Heart left ventricle (tissue), 16 donors: ENCODE measurements at places on chromosomes 7 and 10. TPM values are rescaled to one million over a fixed set of nuclear protein-coding genes. Genes with fewer than 3 reads are reported as not detected.

DNA sequence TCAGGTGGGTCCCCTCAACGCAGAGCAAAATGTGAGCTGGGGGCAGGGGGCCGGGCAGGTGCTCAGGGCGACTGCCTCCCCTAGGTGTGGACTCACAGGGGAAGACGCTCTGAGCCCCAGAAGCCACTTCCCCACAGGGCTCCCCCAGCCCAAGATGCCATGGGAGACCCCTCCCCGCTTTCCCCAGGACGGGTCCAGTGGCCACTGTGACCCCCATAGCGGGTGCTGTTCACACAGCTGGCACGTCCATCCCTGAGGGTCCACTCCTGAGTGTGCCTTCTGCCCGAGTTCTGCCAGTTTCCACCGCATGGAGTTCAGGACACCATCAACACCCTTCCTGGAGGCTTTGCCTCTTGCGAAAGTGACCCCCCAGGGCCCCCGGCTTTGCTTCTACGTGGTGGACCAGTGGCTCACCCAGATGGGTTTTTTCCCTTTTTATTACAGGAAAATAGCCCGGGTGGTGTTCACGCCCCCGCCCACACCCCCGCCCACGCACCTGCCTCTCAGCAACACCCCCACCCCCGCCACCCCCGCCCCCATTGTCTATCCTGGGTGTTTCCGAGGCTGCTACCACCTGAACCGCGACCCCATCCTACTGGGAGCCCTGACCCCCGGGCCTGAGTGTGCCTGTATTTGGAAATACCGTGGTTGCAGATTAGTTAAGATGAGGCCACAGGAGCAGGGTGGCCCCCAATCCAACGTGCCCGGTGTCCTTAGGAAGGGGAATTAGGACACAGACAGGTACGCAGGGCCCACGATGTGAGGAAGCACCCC, 32.0 kb downstream of the ADAP1 start:
- DNase-seq: peak; percentile 5

GRCh38 chr10:30229536-30229935, 119.5 kb downstream of the MTPAP start:
- no peak for DNase-seq

The SLC13A1 gene
- polyA plus RNA-seq: not detected

The FAM25A gene
- polyA plus RNA-seq: not detected

- DNase-seq: no peak
Observed at GRCh38 chr10:16910793-16911164, 93.6 kb upstream of the RSU1 start.

The PLAU gene
- 3.3 TPM for polyA plus RNA-seq

GRCh38 chr10:10533437-10533836, 484.2 kb upstream of the CELF2 start:
- no peak for DNase-seq

GRCh38 chr7:151003572-151003971, 12.8 kb downstream of the NOS3 start:
- DNase-seq: no peak

- DNase-seq: no peak
Observed at GRCh38 chr7:90858546-90858945, 262.4 kb downstream of the CDK14 start.

The PDIA4 gene
- polyA plus RNA-seq: 84.4 TPM

DNA sequence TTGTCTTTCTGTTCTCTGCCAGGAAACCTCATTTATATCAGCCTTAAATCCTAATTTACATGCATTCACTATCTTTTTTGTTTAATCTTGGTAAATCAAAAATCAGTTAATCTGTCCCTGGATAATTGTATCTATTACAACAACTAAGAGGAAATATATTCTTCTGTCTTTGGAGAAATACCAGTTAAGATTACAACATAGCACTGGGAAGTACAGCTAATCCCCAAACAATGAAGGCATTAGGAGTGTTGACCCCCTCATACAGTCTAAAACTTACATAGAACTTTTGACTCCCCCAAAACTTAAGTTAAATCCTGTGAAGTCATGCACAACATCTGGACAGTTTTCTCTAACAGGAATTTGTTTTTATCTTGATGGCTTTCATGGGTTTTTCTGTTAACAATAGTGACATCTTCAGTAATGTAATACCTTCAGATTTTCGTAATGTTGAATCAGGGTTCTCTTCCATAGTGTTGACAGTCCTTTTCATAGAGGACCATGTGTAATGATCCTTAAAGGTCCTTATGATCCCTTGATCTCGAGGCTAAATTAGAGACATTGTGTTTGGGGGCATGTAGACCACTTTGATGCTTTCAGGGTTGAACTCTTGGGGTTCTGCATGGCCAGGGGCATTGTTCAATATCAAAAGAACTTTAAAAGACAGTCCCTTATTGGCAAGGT, 24.1 kb upstream of the ABCC2 start:
- no peak for DNase-seq

GRCh38 chr10:33211106-33211878, 123.2 kb downstream of the NRP1 start:
- peak; percentile 45 for DNase-seq

DNA sequence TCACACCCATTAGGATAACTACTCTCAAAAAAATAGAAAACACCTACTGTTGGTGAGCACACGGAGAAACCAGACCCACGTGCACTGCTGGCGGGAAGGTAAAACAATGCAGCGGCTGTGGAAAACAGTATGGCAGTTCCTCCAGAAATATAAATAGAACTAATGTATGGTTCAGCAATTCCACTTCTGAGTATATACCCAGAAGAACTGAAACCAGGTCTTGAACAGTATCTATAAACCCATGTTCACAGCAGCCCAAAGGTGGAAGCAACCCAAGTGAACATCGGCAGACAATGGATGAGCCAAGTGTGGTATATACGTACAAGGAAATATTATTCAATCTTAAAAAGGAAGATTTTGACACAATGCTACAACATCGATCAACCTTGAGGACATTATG, 164.7 kb downstream of the ZMYND11 start:
- no peak for DNase-seq

The POMZP3 gene
- 12.2 TPM for polyA plus RNA-seq

The PNPLA8 gene
- 12.5 TPM for polyA plus RNA-seq

DNA sequence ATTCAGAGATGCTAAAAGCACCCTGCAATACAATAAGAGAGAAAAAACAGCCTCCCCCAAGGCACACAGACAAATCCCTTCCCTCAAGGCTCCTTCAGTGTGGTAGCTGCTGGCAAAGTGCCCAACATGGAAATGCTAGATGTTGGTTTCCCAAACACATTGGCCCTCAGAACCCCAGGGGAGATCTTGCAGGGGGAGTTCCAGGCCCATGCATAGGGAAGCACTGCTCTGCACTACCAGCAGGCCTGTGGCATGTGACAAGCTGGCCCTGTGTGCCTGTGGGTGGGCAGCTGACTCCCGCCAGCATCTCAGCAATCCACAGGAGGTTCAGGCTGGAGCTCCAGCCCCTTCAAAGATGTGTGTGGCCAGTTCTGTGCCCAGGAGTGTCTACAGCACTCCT, 16.8 kb upstream of the CSGALNACT2 start:
- no peak for DNase-seq

The DNAJB12 gene
- 21.1 TPM for polyA plus RNA-seq

DNA sequence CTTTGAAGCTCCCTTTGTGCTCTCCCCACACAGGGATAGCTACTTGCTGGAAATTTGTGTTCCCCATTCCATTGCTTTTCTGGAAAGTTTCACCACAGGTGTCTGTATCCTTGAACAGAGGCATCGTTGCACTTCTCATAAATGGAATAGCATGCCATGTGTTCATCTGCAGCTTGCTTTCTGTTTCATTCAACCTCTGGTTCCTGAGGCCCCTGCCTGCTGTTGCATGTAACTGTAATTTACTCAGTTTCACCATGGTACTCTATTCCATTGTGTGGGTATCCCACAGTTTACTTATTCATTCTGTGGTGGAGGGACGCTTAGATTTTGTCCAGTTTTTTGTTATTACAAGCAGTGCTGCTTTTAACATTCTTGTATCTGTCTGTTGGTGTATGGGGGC, 32.0 kb downstream of the EEPD1 start:
- no peak for DNase-seq

DNA sequence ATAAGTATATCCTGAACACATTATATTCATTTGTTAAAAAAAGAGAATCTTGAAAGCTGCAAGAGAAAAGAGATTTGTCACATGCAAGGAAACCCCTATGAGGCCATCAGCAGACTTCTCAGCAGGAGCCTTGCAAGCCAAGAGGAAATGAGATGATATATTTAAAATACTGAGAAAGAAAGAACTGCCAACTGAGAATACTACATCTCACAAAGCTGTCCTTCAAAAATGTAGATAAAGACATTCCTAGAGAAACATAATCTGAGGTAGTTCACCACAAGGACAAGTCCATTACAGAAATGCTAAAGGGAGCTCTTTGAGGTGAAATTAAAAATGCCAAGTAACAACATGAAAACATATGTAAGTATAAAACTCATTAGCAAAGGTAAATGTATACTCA, 224.4 kb upstream of the MBL2 start:
- no peak for DNase-seq

DNA sequence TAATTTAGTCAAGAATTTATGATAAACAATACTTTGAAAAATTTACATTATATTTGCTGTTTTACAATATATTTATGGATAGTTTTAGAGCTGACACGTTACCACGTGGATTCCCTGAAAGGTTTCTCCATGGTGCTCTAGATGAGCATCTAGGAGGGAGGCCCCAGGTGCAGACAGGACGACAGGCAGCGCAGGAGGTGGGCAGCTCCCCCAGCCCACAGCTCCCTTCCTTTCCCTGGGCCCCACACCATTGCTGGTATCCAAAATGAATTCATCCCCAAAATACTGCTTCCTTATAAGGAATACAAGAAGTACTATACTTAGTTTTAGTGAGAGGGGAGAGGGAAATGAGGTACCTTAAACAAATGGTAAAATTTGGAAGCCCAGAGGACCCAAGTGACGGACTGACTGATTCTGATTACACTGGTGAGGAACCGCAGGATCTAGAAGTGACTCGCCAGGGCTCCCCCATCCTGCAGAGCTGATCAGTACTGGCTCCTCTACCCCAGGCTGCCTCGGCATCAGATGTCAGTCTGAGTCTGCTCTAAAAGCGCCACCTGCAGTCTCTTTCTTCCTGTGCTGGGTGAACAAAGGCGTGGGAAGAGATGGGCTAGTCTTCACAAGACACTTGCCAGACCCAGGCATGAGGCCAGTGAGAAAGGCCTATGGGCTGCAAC, 89.2 kb downstream of the DLG5 start:
- no peak for DNase-seq

GRCh38 chr7:68014031-68014736, 1017.6 kb downstream of the TYW1 start:
- DNase-seq: no peak

GRCh38 chr10:93149761-93150160, 76.1 kb downstream of the CYP26A1 start:
- DNase-seq: no peak

The WDR11 gene
- polyA plus RNA-seq: 11.4 TPM

DNA sequence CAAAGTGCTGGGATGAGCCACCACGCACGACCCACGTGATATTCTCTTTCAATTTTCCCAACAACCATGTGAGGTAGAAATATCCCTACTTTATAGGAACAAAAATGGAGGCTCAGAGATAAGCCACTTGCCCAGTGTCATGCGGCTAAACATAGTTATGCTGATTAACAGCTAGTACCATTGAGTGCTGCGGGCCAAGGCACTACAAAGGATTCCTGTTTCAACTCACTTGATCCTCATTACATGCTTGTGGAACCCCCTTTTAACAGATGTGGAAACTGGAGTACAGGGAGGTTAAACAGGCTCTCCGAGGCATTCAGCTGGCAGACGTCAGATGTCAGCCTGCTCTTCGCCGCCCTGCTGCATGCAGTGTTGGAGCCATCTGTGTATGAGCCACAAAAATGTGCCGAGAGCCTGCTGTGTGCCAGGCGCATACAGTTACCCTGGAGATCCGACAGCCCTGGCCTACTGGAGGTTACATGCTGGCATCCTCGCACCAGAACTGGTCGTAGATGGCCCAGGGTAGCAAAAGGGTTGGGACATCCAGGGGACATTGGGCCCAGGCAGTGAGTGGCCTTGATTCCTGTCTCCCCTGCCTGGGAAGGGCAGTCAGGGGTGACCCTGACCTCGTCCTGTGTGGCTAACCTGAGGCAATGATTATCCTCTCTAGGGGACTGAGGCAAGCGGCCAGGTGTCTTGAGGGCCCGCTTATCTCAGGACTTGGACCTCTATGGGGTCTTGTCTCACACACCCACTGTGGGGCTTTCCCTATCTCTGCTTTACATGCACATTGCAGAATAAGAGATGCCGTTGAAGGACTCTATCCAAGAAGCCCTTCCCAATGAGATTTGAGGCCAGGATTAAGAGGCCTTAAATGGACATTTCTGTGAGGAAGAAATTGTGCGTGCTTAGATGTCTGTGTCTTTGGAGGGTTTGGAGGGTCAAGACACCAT, 18.5 kb upstream of the SRGN start:
- no peak for DNase-seq

The ARL3 gene
- 19.3 TPM for polyA plus RNA-seq

The ZYX gene
- polyA plus RNA-seq: 55.9 TPM

The VAX1 gene
- not detected for polyA plus RNA-seq

The ARHGEF35 gene
- 0.95 TPM for polyA plus RNA-seq

DNA sequence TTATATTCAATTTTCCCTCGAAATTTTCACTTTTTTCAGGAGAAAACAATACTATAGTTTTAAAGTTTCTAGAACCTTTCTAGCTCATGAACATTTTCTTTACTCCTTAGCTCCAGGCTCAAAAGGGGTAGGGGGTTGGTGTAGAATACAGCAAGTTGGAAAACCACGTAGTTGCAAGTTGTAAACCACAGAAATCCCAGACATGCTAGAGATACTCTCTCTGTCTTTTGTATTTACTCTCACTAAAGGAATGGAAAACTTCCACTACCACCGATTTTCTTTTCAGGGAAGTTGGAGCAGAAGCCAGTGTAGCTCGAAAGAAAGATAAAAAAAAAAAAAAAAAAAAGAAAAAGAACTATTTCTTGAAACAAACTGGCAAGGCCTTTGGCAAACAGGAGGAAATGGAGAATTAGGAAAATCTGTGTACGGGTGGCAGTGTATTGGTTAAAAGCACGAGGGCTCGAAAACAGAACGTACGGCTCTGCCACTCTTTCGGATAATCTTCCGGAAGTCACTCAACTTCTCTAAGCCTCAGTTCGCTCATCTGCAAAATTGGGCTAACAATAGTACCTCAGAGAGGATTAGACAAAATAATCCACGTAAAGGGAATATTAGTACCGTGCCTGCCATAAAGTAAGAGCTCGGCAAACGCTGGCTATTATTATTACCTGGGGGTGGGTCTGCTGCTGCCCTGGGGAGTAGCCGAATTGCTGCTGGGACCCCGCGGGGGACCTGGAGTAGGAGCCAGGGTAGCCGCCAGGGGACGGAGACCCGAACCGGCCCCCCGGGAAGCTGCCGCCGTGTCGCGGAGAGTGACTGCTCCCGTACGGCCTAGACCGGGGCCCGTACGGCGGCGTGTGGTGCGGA, 628 bp downstream of the MPLKIP start:
- no peak for DNase-seq

The OR6V1 gene
- not detected for polyA plus RNA-seq

The TBRG4 gene
- 125 TPM for polyA plus RNA-seq

GRCh38 chr7:133983685-133984419, 143.3 kb upstream of the LRGUK start:
- no peak for DNase-seq

- DNase-seq: no peak
Observed at GRCh38 chr7:68417002-68417401, 1181.3 kb upstream of the AUTS2 start.
